ENCODE measurements at places on chromosomes 3 and 15.
A peak's percentile ranks its signal among the peaks of the same experiment; 100 is the strongest.

- DNase-seq: no peak
Observed at GRCh38 chr15:75025548-75026260, 2.3 kb downstream of the PPCDC start.

DNA sequence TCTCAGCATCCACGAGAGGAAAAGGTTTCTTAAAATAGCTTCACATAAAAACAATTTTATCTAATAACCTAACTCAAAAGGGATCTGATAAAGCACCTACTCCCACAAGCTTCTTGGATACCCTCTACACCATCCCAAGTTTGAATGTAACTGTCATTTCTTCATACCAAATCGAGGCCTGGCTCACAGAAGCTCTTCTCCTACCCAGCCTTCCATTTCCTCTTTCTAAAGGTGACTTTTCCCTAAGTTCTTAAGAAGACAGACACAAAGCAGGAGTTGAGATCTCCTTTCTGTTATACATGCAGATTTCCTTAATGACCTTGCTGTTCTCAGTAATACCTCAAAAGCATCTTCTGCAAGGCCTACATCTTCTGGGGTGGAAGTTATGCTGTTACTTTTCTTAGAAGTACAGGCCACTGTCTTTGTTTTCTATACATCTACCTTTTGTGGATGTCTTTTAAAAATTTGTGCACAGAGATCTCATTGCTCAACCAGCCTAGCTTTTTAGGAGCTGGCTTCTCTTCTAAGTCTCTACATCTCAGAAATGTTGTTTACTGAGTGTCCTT lies 3.4 kb upstream of the LRRIQ4 start:
- DNase-seq: no peak

GRCh38 chr3:144351011-144351410 lies 379.4 kb downstream of the DIPK2A start:
- no peak for DNase-seq

DNA sequence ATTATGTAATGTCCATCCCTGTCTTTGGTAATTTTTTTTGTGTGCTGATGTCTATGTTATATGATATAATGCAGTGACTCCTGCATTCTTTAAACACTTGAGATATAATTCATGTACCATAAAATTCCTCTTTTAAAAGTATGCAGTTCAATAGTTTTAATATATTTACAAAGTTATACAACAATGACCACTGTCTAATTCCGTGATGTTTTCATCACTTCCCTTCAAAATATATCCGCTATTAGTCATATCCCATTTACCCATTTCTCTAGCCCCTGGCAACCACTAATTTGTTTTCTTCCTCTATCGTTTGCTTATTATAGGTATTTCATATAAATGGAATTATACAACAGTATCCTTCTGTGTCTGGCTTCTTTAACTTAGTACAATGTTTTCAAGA lies 64.9 kb upstream of the SUCLG2 start:
- peak; percentile 46 for DNase-seq

- DNase-seq: no peak
Observed at GRCh38 chr15:88100181-88100580, 156.4 kb downstream of the NTRK3 start.

DNA sequence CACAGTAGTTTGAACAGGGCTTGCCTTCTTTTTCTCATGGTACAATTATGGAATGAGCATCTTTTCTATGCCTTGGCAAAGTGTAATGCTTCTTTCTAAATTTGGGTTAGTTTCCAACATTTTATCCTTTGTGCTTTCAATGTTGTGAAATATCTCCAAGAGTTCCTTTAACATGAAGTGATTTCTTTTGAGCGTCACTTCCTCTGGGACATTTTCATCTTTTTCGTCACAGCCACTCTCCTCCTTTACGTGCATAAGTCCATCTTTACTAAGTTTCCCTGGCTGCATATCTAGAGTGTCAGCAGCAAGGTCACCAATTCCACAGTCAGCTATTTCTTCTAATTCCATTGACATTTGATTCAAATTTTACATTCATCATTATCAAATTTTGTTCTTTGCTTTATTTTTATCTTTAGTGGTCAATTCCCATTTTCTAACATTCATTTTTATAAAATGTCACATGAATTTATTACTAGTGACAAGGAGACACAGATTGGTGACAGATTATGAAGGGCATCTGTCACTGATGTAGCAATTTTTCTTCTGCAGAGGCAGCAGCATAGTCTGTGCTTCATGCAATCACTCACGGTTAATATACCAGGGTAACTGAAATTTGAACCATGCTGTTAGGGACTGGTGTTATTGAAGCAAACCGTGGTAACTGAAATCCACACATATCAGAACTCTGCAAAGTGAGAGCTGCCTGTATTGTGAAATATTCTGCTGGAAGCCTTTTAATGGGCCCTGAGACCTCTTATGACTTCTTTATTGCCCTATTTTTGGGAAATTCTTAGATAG lies 126.5 kb upstream of the THBS1 start:
- no peak for DNase-seq

- no peak for DNase-seq
Observed at GRCh38 chr3:40173227-40173721, 136.2 kb upstream of the EIF1B start.

DNA sequence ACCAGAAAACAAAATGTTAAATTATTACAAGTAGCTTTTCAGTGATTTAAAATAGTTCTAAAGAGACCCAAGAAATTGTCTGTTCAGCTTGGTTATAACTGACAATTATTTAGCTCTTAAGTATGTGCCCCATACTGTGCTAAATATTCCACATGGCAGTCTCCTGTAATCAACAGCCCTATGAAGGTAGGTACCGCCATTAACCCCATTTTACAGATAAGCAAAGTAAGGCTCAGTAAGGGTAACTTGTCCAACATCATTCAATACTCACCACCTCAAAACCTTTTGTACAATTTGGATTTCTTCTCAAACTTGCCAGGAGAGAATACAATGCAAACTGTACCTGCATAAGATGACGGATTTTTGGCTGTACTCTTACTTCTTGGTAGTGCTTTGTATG lies 33.9 kb downstream of the ADPGK start:
- DNase-seq: no peak

GRCh38 chr3:69791919-69792399 lies 52.7 kb downstream of the MITF start:
- peak; percentile 25 for DNase-seq

Measured in HTR-8/SVneo (cell line).